ENCODE measurements at places on chromosomes 3 and 15. TPM values are rescaled to one million over a fixed set of nuclear protein-coding genes. Genes with fewer than 3 reads are reported as not detected.

- no peak for DNase-seq
These were observed 189.3 kb downstream of the OPA1 start for GRCh38 chr3:193782276-193782647.

GRCh38 chr3:158233791-158234190 lies 123.9 kb downstream of the RSRC1 start:
- no peak for DNase-seq

DNA sequence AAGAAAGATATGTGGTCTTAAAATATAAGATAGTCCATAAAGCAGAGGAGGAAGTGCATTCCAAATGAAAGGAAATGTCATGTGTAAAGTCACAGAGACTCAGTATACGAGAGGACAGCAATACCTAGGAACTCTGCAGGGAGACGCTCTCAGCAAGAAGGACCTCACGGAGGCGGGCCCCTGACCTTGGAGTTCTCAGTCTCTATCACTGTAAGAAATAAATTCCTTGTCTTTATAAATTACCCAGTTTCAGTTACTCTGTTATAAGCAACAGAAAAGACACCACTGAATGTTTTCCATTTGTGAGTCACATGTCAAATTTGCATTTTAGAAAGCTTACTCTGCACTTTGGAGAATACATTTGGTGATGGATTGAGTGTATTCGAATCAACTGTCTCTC lies 140.6 kb downstream of the GBE1 start:
- no peak for DNase-seq

- DNase-seq: no peak
These were observed 117.9 kb upstream of the COL8A1 start for GRCh38 chr3:99520513-99520912.

- DNase-seq: no peak
These were observed 352.7 kb downstream of the TIGIT start for GRCh38 chr3:114646526-114646925.

- DNase-seq: no peak
These were observed 48.7 kb upstream of the CPB1 start for GRCh38 chr3:148778926-148779325.

Gene C3orf85
- 23.7 TPM for polyA plus RNA-seq

Gene CPNE4
- 0.50 TPM for polyA plus RNA-seq

DNA sequence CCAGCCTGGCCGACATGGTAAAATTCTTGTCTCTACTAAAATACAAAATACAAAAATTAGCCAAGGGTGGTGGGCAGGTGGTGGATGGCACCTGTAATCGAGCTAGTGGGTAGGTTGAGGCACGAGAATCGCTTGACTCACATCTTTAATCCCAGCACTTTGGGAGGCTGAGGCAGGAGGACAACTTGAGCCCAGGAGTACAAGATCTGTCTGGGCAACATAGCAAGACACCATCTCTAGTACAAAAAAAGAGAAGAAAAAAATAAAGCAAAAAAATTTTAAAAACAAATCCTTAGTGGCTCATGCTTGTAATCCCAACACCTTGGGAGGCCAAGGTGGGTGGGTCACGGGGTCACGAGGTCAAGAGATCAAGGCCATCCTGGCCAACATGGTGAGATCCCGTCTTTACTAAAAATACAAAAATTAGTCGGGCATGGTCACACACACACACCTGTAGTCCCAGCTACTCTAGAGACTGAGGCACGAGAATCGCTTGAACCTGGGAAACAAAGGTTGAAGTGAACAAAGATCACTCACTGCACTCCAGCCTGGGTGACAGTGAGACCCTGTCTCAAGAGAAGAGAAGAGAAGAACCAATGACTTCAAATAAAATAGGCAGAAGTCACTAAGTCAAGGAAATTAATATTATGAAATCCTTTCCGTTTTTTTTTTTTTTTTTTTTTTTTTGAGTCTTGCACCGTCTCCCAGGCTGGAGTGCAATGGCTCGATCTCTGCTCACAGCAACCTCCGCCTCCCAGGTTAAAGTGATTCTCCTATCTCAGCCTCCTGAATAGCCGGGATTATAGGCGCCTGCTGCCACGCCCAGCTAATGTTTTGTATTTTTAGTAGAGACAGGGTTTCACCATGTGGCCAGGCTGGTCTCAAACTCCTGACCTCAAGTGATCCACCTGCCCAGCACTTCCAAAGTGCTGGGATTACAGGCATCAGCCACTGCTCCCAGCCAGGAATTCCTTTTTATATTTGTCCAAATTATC lies 4.9 kb downstream of the RHOA start:
- no peak for DNase-seq

DNA sequence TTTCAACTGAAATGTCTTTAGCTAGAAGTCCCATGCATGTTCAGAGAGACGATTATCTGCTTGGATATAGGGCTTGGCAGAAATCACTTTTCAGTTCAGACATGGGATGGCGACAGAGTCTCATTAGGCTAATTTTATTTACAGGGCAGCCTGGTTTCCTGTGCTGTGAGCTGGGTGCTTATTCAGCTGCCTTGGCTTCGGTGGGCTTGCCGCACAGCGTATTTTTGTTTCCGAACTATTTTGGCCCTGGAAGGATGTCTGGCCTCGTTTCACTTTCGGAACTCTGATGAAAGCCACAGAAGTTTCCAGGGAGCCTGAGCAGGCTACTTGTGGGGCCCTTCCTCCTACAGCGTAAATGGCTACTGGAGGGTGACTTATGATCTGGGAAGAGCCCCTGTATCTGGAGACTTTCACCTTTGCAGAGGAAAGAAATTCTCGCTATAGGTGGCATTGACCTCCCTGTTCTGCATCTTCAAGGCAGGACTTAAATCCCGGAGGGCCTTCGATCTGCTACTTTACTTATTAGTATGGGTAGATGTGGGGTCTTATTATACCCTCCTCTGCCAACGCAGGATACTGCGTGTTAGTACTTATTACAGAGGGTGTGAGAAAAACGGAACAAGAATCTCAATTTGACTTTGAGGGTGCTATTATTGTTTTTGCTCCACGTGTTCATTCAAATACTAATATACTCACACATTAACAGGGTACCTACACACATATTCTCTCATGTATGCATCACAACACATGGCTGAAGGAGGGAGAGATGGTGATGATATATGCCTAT lies 364.0 kb upstream of the RBMS3 start:
- DNase-seq: peak; percentile 29

Gene MEF2A
- polyA plus RNA-seq: 57.6 TPM

- peak; percentile 49 for DNase-seq
These were observed 63.2 kb downstream of the HCN4 start for GRCh38 chr15:73305331-73306211.

GRCh38 chr15:57213862-57214261 lies 162.4 kb upstream of the CGNL1 start:
- peak; percentile 65 for DNase-seq

Gene FAM107A
- 5.7 TPM for polyA plus RNA-seq

Gene COL6A5
- polyA plus RNA-seq: 0.06 TPM

DNA sequence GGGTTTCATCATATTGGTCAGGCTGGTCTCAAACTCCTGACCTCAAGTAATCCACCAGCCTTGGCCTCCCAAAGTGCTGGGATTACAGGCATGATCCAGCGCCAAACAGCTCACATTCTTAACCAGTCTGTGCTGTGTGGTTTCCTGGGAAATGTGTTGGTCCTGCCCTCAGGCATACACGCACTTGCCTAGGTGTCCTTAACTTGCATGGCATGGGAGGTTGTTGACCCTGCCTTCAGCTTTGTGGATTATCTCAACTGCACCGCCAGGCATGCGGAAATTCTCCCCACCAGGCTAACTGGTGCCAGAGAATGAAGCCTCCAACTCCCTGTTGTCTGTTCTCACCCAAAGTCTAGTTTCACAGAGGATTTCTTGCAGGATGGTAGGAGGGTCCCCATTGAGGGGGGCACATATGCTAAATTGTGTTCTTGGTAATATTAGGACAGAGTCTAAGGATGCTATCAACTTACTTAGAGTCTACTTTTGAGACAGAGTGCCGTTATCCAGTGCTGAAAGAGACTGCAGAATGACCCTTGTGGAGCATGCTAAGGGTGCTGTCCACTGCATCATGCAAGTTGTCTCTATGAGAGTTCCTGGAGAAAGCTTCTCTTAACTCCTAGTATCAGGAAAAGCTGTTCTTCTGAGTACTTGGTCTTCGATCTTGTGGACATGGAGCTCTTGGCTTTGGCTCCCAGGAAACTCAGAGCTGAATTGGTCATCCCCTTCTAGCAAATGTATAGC lies 61.6 kb upstream of the EIF1B start:
- no peak for DNase-seq

GRCh38 chr3:143122608-143123352 lies 3.2 kb downstream of the CHST2 start:
- no peak for DNase-seq

Gene STRIT1
- polyA plus RNA-seq: 2.0 TPM

Gene CHRNA3
- polyA plus RNA-seq: 0.90 TPM

DNA sequence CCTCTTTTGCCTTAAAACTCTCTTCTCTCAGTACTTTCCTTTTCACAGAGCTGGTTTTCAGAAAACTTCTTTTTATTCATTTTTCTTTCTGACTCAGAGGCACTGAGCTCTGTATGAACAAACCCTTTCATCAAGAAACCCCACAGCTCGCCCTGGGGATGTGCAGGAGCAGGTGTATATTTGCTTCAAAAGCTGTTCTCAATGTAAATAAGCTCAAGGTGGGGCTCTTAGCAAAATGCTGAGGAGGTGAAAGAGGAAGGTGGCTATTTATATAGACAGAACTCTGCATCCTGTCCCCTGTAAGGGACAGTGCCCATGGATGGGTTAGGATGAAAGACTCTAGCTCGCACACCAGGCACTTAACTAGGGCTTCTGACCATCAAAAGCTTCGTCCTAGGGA lies 302.0 kb downstream of the WDR72 start:
- DNase-seq: no peak

Gene FEZF2
- not detected for polyA plus RNA-seq

DNA sequence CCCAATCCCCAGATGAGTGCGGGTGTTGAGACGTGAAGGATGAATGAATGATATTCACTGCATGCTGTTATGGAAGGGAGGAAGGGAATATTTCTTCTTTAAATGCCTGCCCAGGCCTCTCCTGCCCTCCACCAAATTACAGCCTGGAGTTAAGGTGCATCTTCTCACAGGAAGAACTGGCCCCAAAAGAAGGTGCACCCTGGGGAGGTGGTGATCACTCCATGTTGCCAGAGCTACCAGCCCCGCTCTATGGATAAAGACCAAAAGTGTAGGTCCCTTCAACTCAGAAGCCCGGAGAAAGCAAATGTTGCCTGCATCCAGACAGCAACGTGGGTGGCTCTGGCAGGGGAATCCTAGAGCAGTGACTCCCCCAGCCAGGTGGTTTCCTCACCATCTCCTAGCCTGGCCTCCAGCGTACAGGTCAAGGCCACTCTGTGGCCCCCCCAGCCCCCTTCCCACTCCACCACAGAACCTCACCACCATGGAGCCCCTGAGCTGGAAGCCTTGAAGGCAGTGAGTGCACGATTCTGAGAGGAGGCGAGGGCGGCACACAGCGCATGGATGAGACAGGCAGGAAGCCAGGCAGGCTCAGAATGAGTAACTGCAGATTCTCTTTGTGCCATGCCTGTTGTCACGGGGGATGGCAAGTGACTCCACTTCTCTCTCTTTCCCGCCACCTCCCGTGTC lies 3.5 kb upstream of the VIPR1 start:
- no peak for DNase-seq

DNA sequence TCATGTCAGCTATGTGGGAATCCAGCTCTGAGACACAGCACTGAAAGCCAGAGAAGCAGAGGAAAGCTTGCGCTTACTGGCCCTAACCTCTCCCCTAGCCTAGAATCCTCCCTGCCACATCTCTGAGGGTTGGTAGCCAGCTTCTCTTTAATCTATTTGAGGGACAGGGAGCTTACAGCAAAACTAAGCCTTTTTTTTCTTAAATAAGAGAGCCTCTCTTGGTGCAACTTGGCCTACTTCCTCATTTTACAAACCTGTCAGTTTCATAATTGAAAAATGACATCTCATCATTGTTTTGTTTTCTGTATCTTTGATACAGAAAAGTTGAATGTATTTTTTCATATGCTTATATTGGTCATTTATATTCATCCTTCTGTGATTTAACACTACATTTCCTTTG lies 193.9 kb downstream of the ZNF621 start:
- no peak for DNase-seq

DNA sequence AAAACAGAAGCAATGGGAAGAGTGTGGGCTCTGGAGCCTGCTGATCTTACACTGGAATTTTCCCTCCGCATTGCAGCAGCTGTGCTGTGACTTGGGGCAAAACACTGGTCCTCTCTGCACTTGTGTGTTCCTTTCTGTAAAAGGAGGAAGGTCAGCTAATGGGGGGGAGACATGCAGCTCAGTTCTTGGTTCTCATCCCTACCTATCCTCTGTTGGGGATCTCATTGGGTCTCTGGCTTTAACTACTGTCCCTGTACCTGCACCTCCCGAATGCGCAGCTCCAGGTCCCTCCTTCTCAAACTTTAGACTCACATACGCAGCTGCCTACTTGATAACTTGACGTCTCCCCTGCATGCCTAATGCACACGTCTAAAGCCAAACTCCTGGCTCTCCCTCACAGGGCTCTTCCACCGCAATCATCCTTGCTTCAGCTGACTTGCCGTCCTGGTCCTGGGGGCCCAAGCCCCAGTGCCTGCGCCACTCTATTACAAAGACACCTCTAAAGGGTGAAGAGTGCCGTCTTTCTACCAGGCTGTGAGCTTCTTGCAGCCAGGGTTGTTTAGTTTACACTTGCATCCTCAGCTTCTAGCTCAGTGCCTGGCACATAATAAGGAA lies 5.9 kb upstream of the TMEM44 start:
- DNase-seq: no peak

Gene IGDCC3
- 10.6 TPM for polyA plus RNA-seq

DNA sequence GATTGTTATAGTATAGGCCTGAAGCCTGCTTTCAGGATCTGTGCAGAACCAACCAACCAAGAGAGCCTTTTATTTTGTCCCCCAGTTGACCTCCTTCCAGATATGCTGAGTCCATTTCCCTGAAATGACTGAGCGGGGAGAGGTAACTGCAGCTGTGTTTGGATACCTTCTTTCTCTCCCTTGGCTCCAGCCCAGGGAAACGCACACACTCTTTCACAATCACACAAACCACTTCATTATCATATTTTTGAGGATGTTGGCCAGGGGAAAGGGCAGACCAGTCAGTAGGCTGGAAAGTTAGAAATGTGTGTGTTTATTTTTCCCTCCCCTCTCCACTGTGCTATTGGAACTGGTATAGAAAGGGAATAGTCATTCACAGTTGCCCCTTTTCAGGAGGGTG lies 417.7 kb upstream of the TBL1XR1 start:
- DNase-seq: no peak

DNA sequence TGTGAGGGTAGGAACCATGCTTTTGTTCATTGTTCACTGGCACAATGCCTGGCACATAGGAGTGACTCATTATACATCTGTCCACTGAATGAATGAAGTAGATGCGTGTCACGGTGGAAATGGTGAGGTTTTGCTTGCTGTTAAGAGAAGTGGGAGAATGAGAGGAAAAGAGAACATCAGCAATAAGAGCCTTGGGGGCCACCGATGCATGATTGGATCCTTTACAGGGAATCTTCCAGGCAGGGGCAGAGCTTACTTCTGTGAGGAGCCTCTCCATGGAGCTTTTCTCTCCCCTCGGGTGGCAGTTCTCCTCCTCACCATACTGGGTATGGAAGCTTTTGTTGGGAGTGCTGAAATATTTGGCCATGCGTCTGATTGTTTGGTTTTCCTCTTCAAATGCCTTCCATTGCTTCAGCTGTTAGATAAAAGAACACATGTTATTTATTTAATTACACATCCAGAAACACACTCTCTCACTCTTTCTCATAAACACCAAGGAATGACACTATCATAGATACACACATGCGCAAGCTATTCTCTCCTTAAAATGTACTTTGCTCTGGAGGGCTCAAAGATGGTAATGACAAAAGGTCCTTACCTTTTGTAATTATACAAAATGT lies 78.9 kb upstream of the GSK3B start:
- DNase-seq: no peak

GRCh38 chr15:99674279-99674678 lies 59.0 kb downstream of the LYSMD4 start:
- no peak for DNase-seq
